Nasal cavity respiratory epithelium epithelial cell of viscerocranial mucosa (primary cell): ENCODE measurements at places on chromosomes 6 and 20. TPM values are rescaled to one million over a fixed set of nuclear protein-coding genes. Genes with fewer than 3 reads are reported as not detected.

The GNAS-AS1 gene
- total RNA-seq, result under 0.01 and 0.28 TPM in 2 replicates

The ERVFRD-1 gene
- total RNA-seq, result not detected in 2 replicates

The RBM12 gene
- total RNA-seq, result 40.0 and 57.0 TPM in 2 replicates

The FAM210B gene
- 14.0 and 45.0 TPM in 2 replicates for total RNA-seq

The MSH5 gene
- total RNA-seq, result 3.4 and 3.5 TPM in 2 replicates

The SLC2A10 gene
- total RNA-seq, result 6.5 and 12.1 TPM in 2 replicates

The WFDC11 gene
- not detected in 2 replicates for total RNA-seq
